Colonic mucosa (tissue), 4 donors: ENCODE measurements at places on chromosomes 5 and 9. TPM values are rescaled to one million over a fixed set of nuclear protein-coding genes. Genes with fewer than 3 reads are reported as not detected.

Gene LCN10
- 0.11 TPM for total RNA-seq

- DNase-seq: no peak
- H3K27me3 ChIP-seq: no peaks in the 10 kb centered on the region
- no peak overlapping the region for H3K27ac ChIP-seq
- no peaks in the 10 kb centered on the region for H3K36me3 ChIP-seq
Measured at GRCh38 chr5:110790673-110791072, 51.9 kb downstream of the SLC25A46 start.

DNA sequence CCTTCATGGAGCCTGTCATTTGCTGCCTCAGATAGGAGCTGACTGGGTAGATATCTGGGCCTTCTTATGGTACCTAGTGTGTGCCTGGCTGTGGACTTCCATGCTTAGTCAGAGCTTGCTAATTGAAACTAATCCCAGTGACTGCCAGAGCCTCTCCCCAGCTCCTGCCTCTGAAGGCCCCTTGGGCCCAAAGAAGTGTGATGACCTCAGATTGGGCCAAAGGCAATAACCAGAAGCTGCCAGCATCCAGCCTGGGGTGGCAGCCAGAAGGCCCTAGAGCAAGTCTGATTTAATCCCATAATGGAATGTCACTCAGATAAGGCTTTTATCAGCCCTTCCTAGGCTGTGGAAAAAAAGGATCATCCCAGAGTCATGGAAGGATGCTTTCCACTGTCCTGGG lies 17.1 kb upstream of the CDC23 start:
- no peaks in the 10 kb centered on the region for H3K36me3 ChIP-seq
- no peaks in the 10 kb centered on the region for H3K4me1 ChIP-seq
- H3K4me3 ChIP-seq: no peak overlapping the region
- no peak for DNase-seq
- no peak overlapping the region for H3K27ac ChIP-seq

DNA sequence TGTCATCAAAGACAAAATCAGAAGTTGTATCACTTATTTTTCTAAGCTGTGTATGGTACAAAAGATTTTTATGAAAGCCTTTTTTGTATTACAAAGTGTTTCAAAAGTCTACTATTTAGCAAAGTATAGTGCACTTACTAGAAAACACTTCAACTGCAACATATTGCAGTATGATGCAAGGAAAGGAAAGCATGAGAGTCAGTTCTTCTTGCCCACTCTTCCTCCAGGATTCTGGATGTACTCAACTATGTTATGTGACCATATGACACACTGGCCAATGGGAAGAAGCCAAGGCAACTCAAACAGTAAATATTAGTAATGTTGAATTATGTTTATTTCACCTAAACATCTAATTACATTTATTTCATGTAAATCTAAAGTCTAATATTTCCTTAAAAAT lies 49.5 kb upstream of the TYRP1 start:
- H3K27ac ChIP-seq: no peak overlapping the region
- no peaks in the 10 kb centered on the region for H3K27me3 ChIP-seq
- no peak overlapping the region for H3K4me3 ChIP-seq
- H3K36me3 ChIP-seq: no peaks in the 10 kb centered on the region
- H3K4me1 ChIP-seq: no peaks in the 10 kb centered on the region
- DNase-seq: no peak

Gene IRF1
- total RNA-seq: 59.7 TPM

Gene SLC6A19
- total RNA-seq: 56.2 TPM

GRCh38 chr5:69498384-69498783 lies 5.8 kb downstream of the OCLN start:
- H3K27me3 ChIP-seq: peaks cover 3% of the 10 kb centered on the region
- H3K27ac ChIP-seq: peak overlapping the region; percentile 84
- DNase-seq: no peak
- peaks cover 5% of the 10 kb centered on the region for H3K4me1 ChIP-seq
- no peak overlapping the region for H3K4me3 ChIP-seq

Gene TMEM167A
- total RNA-seq: 89.4 TPM

DNA sequence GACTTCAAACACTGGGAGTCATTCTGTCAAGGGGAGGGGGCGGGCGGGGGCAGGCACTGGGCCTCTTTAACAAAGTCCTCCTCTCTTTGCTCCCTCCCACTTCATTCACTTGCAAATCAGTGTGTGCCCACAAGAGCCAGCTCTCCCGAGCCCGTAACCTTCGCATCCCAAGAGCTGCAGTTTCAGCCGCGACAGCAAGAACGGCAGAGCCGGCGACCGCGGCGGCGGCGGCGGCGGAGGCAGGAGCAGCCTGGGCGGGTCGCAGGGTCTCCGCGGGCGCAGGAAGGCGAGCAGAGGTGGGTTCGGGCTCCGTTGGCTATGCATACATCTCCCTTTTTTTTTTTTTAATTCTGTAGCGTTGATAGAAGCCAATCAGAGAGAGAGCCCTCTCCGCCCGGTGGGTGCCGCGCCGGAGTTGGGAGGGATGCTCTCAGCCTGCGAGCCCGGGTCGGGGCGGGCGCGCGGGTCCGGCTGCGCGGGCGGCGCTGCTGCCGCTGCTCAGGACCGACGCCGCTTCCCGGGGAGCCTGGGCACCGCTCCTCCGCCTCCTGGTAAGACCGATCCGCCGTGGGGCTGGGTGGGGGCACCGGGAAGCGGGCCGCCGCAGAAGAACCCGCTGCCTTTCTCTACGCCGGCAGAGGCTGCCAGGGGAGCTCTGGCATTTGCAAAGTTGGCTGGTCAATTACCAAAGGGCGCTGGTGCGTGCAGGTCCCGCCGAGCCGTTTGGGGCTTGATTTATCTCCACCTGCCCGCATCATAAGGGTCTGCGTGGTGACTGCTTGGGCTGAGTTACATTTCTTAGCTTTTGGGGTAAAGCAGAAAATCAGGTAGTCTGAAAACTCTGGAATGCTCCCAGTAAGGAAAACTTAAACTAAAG lies at the start of gene CDH6:
CDH6 (plus strand) TSS at position 96 of the 877 bp plus-strand sequence. CDS start 73,788 bp downstream, outside the sequence.
- H3K4me1 ChIP-seq: peaks cover 4% of the 10 kb centered on the region
- H3K27ac ChIP-seq: no peak within 1 kb of the TSS
- DNase-seq: no peak
- peaks cover 23% of the 10 kb centered on the region for H3K27me3 ChIP-seq
- H3K36me3 ChIP-seq: no peaks in the 10 kb centered on the region
- peak within 1 kb of the TSS; percentile 23 for H3K4me3 ChIP-seq

DNA sequence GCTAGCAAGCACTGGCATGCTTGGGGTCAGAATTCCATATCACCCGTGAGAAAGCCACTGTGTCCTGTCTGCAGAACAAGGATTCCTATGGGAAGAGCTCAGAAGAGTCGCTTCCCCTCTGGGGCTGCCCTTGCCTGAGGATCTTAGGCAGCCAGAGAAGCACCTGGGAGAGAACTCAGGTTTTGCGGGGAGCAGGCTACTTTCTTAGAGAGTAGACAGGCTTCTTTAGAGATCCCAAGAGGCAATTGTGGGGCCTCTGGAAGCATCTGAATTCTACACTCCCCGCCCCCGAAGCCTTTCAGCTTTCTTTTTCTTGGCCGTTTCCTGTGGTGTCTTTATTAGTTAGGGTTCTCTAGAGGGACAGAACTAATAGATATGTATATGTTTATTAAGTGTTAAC lies 40.9 kb downstream of the PHF2 start:
- no peak for DNase-seq
- H3K36me3 ChIP-seq: no peaks in the 10 kb centered on the region
- H3K4me1 ChIP-seq: no peaks in the 10 kb centered on the region

- H3K27ac ChIP-seq: no peak overlapping the region
- DNase-seq: no peak
- H3K4me1 ChIP-seq: no peaks in the 10 kb centered on the region
- H3K36me3 ChIP-seq: no peaks in the 10 kb centered on the region
- H3K4me3 ChIP-seq: no peak overlapping the region
Measured at GRCh38 chr9:17793713-17794622, 215.1 kb downstream of the SH3GL2 start.

DNA sequence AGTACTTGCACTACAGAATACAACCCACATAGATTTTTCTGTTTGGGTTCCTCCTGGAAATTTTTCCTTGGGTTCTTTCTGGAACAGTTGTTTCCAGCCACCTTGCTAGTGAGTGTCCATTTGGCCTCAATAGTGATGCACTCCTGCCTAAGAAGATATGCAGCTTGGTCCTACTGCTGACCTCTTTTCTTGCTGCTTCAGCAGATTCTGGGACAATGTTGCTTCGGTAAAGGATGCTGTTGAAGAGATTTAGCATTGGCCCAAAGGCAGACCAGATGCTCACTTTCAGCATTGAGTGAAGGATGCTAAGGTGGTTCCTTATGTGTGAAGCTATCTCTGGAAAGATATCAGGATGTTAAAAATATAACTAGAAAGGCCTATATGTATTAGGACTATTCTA lies 86.2 kb upstream of the SMC5 start:
- H3K36me3 ChIP-seq: no peaks in the 10 kb centered on the region
- H3K4me3 ChIP-seq: no peak overlapping the region
- no peaks in the 10 kb centered on the region for H3K4me1 ChIP-seq
- H3K27me3 ChIP-seq: no peaks in the 10 kb centered on the region
- H3K27ac ChIP-seq: no peak overlapping the region

DNA sequence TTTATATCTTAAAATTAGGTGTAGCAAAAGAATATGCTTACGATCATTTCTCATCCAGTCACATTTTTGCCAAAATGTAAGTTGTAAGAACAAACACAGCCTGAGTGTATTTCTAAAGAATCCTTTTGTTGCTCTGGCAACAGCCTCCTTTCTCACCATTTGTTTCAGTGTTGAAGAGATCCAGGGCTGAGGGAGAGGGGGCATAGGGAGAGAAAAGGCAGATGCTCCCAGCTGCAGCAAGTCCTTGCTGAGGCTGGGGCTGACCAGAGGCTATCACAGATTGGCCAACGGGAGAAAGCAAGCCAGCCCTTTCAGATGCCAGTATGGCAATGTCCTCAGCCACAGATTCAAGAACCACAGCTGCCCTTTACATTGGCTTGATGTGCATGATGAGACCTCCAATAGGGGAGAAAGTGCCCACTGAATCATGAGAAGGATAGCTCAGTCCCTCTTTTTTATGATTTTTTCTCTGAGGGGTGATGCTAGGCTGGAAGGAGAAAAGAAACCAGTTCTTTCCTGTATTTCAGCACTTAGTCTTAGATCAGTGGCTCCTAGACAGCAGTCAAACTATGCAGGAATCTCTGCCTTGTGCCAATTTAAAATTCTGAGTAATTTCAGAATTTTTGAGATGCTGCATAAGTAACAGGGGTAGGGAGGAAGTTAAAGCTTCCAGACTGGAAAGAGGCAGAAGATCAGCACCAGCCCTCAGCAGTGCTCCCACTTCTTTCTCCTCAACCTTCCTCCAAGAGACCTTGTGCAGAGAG lies 142.1 kb downstream of the LHFPL2 start:
- H3K27me3 ChIP-seq: no peaks in the 10 kb centered on the region
- no peak overlapping the region for H3K4me3 ChIP-seq
- no peak overlapping the region for H3K27ac ChIP-seq
- no peaks in the 10 kb centered on the region for H3K36me3 ChIP-seq

Gene ROPN1L
- total RNA-seq: not detected

GRCh38 chr5:111582451-111582850 lies 70.1 kb upstream of the STARD4 start:
- no peaks in the 10 kb centered on the region for H3K27me3 ChIP-seq
- H3K27ac ChIP-seq: no peak overlapping the region
- no peaks in the 10 kb centered on the region for H3K4me1 ChIP-seq
- H3K4me3 ChIP-seq: no peak overlapping the region
- no peak for DNase-seq

DNA sequence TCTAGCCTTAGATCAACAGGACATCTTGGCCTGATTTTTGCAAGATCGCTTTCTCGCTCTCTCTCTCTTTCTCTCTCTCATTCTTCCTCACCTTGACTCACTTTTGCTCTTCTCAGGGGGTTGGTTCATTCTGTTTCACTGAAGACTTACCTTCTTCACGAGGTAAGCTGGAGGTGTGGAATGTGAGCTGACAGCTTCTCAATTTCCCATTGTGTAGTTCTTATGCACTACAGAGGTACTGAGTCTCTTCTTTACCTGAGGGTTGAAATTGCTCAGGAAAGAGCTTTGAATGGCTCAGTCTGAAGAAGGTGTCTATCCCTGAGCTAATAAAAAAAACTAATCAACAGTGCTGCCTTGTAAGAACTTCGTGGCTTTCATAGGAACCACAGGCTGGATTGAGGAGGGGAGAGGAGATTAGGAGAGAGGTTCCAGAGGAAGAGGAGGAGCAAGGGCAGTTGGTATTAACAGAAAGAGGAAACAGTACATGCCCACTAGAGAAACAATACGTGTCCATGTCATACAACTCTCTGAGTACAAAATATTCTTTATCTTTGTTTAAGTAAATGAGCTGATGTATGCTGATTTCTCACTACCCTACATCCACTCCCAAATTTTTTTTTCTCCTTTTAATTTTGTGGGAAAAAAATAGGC lies 192.2 kb downstream of the TMEM167A start:
- no peak for DNase-seq
- H3K36me3 ChIP-seq: no peaks in the 10 kb centered on the region
- no peaks in the 10 kb centered on the region for H3K4me1 ChIP-seq
- no peak overlapping the region for H3K4me3 ChIP-seq
- no peaks in the 10 kb centered on the region for H3K27me3 ChIP-seq
- H3K27ac ChIP-seq: no peak overlapping the region

- no peaks in the 10 kb centered on the region for H3K27me3 ChIP-seq
- H3K36me3 ChIP-seq: no peaks in the 10 kb centered on the region
- no peak overlapping the region for H3K4me3 ChIP-seq
- DNase-seq: no peak
- no peaks in the 10 kb centered on the region for H3K4me1 ChIP-seq
Measured at GRCh38 chr5:149561848-149562247, 10.6 kb upstream of the CSNK1A1 start.

Gene CERT1
- total RNA-seq: 44.5 TPM

DNA sequence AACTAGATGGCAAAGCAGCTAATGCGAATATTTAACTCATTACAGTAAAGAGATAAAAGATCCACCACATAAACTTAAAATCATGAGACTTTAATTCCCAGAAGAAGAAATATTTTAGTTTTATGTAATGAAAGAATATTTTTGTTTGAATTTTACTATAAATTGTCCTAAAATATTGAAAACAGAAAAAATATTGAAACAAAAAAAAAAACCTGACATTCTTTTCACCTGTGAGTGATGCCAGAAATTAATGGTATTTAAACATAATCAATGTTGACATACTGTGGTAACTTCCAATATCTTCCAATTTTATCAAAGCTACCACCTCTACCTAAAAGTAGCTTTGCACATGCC lies 153.2 kb downstream of the MEF2C start:
- no peak overlapping the region for H3K4me3 ChIP-seq
- no peaks in the 10 kb centered on the region for H3K4me1 ChIP-seq
- H3K27ac ChIP-seq: no peak overlapping the region
- no peaks in the 10 kb centered on the region for H3K36me3 ChIP-seq
- no peaks in the 10 kb centered on the region for H3K27me3 ChIP-seq

DNA sequence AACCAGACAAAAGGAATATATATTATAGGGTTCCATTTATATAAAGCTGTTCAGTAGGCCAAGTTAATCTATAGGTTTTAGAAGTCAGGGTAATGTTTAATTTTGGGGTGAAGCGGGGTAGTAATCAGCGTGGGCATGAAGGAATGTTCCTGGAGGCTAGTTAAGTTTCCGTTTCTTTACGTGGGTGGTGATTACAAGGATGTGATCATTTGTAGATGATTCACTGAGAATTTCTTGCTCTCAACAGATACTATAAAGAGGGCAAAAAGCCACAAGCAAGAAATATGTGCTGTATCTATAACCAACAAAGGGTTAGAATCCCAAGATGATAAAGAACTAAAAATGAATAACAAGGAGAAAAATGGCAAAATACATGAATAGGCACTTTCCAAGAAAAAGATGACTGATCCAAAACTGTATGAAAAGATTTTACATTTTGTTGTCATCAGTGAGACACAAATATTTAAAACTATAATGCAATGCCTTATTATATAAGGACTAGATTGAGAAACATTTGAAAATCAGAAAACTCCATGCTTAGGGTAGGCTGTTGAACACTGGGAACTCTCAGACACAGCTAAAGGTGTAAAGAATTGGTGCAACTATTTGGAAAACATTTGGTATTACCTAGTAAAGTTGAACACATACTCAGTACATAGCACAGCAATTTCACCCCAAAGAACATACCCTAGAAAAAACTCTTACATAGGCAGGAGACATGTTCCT lies 224.3 kb upstream of the S1PR3 start:
- no peaks in the 10 kb centered on the region for H3K27me3 ChIP-seq
- no peaks in the 10 kb centered on the region for H3K4me1 ChIP-seq
- H3K4me3 ChIP-seq: no peak overlapping the region
- DNase-seq: no peak
